ENCODE measurements at places on chromosomes 5 and 9.

GRCh38 chr5:68265822-68266395 lies 50.4 kb downstream of the PIK3R1 start:
- no peak for DNase-seq

GRCh38 chr9:18874069-18874468 lies 158.9 kb downstream of the SAXO1 start:
- DNase-seq = no peak

DNA sequence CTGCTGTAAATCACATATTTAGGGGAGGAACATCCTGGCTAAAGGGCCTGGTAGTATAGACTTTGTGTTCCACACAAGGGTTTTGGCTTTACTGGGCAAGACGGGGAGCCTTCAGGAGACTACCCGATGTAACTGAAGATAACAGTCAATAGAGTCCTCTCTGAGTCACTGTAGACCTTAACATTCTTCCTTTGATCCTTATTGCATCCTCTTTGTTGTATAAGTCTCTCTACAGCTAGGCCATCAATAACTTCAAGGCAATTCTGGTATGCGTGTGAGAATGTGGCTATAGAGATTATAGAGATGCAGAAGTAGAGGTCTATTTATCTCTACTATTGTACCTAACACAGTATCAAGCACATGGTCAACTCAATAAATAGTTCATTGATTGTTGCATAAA lies 67.3 kb upstream of the STK32A start:
- DNase-seq = no peak

DNA sequence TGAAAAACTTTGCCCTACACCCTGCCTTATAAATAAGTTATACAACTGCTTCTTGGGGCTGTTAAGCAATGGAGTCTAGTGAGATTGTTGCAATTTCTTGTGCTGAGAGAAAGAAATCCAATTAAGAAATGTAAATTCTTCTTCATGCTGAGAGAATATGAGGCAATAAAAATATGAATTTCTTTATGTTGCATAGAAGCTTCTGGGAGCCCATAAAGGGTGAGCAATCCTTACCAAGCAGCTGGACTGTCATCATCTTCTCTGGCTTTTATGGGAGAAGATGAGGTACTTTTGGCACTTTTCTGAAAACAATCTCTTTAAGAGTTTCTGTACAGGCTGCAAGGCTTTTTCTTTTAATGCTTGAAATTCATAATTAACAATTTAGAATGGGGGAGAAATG lies 204.3 kb downstream of the DMRTA1 start:
- DNase-seq = no peak

DNA sequence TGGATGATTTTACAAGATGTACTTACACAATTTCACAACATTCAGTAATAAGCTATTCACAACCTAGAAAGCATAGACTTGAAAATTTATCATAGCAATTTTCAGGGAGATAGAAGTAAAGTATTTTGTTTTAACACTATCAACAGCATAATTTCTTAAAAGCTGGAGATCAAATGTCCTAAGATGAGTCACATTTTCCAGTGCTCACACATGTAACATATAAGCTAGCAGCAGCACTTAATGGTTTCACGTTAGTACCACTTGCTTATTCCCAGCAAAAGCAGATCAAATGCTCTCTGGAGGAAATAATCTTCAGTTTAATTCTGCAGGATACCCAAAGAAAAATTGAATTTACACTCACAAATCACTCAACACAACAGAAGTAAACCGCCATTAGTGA lies 6.5 kb downstream of the OR13C8 start:
- no peak for DNase-seq

- no peak for DNase-seq
Measured at GRCh38 chr5:151556806-151557205, 34.3 kb downstream of the FAT2 start.

GRCh38 chr5:167866797-167867196 lies 424.6 kb upstream of the WWC1 start:
- DNase-seq = no peak

GRCh38 chr5:16981700-16982099 lies 45.6 kb upstream of the MYO10 start:
- no peak for DNase-seq

DNA sequence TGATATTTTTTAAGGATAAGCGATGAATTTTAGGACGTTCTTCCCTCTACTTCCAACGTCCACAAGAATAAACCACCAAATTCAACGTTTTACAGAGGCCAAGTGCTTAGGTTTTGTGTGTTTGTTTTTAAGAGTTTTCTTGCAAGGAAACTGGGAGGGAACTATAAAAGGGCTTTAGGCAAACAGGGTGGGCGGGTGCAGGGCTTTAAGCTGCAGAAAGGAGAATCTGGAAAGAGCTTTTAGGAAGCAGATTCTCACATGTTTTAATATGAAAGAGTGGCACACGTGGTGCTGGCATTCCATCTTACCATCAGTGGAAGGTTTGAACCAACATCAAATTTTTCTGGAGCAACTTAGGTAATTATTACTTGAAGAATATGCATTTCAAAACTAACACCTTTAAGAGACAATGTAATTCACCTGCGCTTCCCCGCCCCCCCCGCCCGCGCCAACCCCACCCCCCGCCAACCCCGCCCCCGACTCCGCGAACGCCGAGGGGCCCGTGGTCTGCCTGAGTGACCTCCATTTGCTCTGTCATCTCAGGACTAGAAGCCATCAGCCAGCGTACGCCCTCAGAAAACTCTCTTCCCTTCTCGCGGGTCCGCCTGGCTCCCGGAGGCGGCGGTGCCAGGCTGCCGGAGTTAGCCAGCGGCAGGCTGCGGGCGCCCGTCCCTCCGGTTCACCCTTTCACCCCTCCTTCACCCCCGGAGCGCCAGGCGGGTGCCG lies 911 bp upstream of the PIK3R1 start:
- DNase-seq = no peak

DNA sequence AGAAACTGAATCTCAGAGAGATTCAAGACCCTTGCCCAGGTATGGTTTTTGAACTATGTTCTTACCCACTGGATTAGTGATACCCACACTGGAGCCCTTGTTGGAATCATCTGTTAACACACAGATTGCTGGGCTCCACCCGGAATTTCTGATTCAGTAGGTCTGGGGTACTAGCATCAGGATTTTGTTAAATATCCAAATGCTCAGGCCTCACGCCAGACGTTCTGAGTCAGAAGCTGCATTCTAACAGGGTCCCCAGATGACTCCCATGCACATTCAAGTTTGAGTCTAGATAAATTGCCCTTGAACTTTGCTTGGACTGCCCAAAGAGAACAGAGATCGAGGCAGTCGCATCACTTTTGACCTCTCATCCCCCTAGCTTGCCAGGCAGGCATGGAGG lies 182.0 kb upstream of the WWC1 start:
- no peak for DNase-seq

DNA sequence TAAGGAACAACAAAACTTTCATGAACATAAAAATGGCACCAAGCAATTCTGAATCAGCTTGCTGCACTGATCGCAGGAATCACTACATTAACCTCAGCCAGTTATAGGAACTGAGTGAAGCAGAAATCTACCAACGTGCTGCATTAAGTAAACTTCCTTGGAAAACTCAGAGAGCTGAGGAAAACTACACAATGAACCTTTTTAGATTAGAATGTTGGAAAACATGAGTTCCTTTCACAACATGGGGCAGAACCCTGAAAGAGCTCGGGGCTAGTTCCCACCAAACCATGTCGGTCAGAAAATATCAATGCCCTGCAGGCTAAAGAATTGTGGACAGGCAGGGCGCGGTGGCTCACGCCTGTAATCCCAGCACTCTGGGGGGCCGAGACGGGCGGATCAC lies 19.4 kb downstream of the ALDH7A1 start:
- DNase-seq = no peak

GRCh38 chr5:168377525-168377924 lies 86.1 kb downstream of the WWC1 start:
- DNase-seq = no peak

DNA sequence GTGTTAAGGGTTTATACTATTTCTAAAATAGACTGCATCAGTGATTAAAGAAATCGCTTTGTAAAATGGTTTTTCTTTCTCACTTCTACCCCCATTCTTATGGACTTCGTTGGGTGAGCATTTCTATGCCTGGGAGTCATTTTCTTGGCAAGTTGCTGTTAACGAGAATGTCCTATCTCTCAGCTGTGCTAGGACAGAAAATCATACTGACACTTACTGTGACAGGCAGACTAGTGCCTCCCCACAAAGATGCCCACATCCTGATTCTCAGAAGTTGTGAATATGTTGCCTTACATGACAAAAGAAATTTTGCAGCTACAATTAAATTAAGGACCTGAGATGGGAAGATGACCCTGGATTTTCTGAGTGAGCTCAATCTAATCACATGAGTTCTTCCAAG lies 65.1 kb upstream of the NMUR2 start:
- DNase-seq = no peak

- no peak for DNase-seq
Measured at GRCh38 chr5:60163762-60164161, 270.2 kb upstream of the PDE4D start.

GRCh38 chr9:71403106-71403505 lies 281.7 kb upstream of the TRPM3 start:
- no peak for DNase-seq

DNA sequence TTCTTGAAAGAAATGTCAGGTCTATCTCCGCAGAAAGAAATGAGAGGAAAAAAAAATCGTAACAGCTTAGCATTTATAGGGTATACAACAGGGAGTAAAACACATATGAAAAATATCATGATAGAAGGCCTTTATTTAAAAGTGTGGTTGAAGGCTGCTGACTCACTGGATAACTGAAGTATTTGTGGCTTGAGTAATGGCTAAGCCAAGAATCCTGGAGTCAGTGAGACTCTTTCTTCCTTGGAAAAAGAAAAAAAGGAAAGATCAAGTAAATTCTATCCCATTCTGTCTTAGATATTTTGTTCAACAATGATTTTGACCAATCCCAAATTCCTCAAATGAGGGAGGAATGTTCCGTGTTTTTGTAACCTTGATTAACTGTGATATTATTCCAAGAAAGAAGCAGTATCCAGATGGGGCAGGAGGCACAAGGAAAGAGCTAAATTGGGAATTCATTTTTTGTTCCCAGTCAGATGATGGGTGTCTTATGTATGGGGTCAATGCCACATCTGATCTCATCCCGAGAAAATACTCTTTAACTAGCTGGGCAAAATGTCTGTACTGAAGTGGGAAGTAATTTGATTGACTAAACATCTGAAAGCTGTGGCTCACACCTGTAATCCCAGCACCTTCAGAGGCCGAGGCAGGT lies 64.3 kb upstream of the MYO10 start:
- DNase-seq = no peak

GRCh38 chr9:93422977-93423616 lies 28.4 kb upstream of the FAM120A start:
- no peak for DNase-seq

DNA sequence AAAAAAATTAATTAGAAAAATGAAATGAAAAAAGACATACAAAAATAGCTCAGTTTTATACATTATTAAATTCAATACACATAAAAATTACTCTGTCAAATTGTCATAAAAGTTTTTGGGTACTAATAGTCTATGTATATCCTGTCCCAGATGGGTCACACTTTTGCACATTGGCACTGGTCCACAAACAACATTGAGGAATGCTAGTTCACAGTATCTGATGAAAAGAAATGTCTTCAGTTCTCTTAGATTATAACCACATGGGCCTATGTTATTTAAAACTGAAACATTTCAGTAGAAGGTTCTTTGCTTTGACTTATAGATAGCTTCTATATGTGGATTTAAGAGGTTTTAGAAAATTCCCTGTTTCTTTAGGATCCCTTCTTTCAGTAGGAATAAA lies 39.8 kb downstream of the LNPEP start:
- no peak for DNase-seq

DNA sequence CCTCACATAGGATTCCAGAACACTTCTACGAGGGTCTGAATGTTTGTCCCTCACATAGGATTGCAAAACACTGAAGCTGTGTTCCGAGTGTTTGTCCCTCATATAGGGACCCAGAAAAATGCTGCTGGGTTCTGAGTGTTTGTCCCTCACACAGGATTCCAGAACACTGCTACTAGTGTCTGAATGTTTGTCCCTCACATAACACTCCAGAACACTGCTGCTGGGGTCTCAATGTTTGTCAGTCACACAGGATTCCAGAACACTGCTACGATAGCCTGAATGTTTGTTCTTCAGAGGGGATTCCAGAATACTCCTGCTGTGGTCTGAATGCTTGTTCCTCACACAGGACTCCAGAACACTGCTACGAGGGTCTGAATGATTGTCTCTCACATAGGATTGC lies 218.7 kb downstream of the FOXD4L6 start:
- DNase-seq = no peak

DNA sequence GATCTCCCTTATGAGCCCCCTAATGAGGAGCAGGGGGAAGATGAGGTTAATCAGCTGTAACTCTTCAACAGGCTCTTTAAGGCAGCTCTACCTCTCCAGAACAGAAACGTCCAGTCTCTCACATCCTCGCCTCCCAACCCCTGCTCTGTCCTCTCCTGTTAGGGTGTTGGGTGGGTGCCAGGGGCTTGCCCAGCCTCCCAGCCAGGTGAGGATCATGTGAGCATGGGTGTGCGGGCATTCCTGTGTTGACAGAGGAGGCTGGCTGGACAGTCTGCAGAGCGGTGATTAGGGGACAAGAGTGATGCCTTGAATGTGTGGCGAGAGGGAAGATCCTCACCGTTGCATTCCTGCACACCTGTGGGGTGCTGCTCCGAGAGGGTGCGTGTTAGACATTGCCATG lies 51.7 kb downstream of the CCDC180 start:
- no peak for DNase-seq

- no peak for DNase-seq
Measured at GRCh38 chr9:4796988-4797853, 4.5 kb downstream of the RCL1 start.

DNA sequence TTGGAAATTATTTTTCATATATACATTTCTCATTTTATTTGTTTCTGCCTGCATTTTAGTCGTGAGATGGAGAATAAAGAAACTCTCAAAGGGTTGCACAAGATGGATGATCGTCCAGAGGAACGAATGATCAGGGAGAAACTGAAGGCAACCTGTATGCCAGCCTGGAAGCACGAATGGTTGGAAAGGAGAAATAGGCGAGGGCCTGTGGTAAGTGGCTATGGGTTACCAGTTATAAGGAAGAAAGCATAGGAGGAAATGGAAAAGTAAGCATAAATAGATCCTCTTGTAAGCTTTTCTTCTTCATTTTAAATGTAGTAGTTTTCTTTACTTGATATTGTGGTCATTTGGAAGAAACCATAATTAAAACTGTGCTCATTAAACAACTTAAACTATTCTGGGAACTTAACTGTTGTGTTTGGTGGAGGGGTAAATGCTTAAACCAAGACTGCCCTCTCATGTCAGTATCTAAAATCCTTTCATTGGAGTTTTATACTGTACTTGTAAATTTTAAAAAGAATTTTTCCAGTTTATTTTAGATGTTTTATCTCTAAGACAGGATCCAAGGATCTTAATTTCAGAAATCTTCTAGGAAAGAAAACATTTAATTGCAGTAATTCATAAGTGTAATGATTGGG lies 41.3 kb downstream of the MAP3K1 start:
- DNase-seq = no peak

- no peak for DNase-seq
Measured at GRCh38 chr9:77738932-77739331, 90.8 kb upstream of the GNA14 start.
